Panc1 (cell line): ENCODE measurements at places on chromosomes 2 and 18.

DNA sequence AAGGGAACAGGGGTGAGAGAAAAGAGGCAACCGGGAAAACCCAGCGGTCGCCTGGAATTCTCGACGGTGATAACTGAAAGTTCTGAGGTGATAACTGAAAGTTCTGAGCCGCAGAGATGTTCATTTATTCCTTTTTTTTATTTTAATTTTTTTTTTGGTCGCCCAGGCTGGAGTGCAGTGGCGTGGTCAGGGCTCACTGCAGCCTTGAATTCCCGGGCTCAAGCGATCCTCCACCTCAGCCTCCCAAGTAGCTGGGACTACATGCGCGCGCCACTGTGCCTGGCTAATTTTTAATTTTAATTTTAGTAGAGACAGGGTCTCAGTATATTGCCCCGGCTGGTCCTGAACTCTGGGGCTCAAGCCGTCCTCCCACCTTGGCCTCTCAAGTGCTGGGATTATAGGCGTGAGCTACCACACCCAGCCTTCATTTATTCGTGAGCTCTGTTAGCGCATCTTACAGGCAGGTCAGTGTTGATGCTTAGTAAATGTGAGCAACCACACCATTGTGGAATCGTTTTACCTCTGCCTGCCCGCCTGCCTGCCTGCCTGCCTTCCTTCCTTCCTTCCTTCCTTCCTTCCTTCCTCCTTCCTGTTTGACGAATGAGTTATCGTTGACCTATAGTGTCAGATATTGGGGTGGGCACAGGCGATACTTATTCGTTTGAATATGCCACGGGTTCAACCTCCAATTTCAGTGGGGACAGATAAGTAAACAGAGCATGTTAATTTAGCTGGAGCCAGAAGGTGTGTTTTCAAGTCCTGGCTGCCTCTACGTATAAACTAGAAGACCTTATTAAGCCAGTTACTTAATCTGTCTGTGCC lies 557 bp upstream of the E2F6 start:
- H3K27ac ChIP-seq, result peak overlapping the region; percentile 91
- peaks cover 12% of the 10 kb centered on the region; the same call in 1 of the 2 replicates for H3K4me1 ChIP-seq
- H3K27me3 ChIP-seq, result no peaks in the 10 kb centered on the region
- peak overlapping the region; percentile 77 for H3K4me3 ChIP-seq
- DNase-seq, result no peak

DNA sequence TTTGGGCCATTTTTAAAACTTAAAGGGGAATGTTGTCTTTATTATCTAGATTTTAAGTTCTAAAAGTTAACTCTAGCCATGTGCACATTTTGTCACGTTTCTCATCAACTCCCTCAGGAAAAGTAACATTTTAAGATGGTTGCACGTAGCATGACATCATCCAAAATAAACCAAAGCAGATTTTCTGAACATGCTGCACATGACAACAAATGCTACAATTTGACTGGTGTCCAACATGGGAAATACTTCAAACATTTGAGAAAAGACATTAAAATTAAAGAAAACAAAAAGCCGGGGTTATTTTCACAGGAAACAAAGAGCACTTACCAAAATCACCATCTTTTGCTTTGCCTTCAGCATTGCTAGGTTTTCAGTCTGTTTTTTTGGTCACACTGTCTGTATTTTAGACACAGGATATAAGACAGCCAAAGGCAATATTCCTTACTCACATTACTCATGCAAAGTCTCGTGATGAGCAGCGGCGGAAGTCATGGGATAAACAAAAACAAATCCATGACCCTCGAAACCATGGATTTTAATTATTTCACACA lies 51.3 kb upstream of the RND3 start:
- H3K27me3 ChIP-seq, result no peaks in the 10 kb centered on the region
- no peak for DNase-seq
- H3K27ac ChIP-seq, result no peak overlapping the region
- H3K36me3 ChIP-seq, result no peaks in the 10 kb centered on the region
- no peak overlapping the region for H3K4me3 ChIP-seq
- H3K4me1 ChIP-seq, result no peaks in the 10 kb centered on the region

GRCh38 chr2:109081374-109081773 lies 47.6 kb upstream of the SH3RF3 start:
- no peaks in the 10 kb centered on the region for H3K4me1 ChIP-seq
- DNase-seq, result no peak
- H3K27me3 ChIP-seq, result no peaks in the 10 kb centered on the region; the same call in 1 of the 2 replicates
- H3K36me3 ChIP-seq, result no peaks in the 10 kb centered on the region

- no peak overlapping the region for H3K4me3 ChIP-seq
- no peak overlapping the region for H3K27ac ChIP-seq
- DNase-seq, result no peak
- H3K4me1 ChIP-seq, result no peaks in the 10 kb centered on the region
- no peaks in the 10 kb centered on the region for H3K27me3 ChIP-seq
Measured at GRCh38 chr2:40346535-40347354, 105.1 kb downstream of the SLC8A1 start.

GRCh38 chr2:241931976-241932898 lies 62.7 kb downstream of the RTP5 start:
- H3K27ac ChIP-seq, result no peak overlapping the region
- peaks cover 6% of the 10 kb centered on the region; the same call in 1 of the 2 replicates for H3K4me1 ChIP-seq
- no peaks in the 10 kb centered on the region for H3K27me3 ChIP-seq
- no peak for DNase-seq
- H3K36me3 ChIP-seq, result no peaks in the 10 kb centered on the region
- no peak overlapping the region for H3K4me3 ChIP-seq

GRCh38 chr2:100730290-100730868 lies 89.6 kb upstream of the NPAS2 start:
- no peaks in the 10 kb centered on the region for H3K36me3 ChIP-seq
- H3K27me3 ChIP-seq, result no peaks in the 10 kb centered on the region
- H3K4me1 ChIP-seq, result peaks cover 10% of the 10 kb centered on the region
- no peak for DNase-seq

GRCh38 chr2:55703350-55703749 lies 9.7 kb upstream of the PNPT1 start:
- DNase-seq, result no peak
- H3K27ac ChIP-seq, result no peak overlapping the region
- H3K4me3 ChIP-seq, result no peak overlapping the region
- peaks cover 12% of the 10 kb centered on the region for H3K27me3 ChIP-seq
- H3K36me3 ChIP-seq, result no peaks in the 10 kb centered on the region

- no peak for DNase-seq
- no peaks in the 10 kb centered on the region for H3K4me1 ChIP-seq
- H3K27ac ChIP-seq, result no peak overlapping the region
- no peaks in the 10 kb centered on the region for H3K36me3 ChIP-seq
- H3K4me3 ChIP-seq, result no peak overlapping the region
- H3K27me3 ChIP-seq, result no peaks in the 10 kb centered on the region
Measured at GRCh38 chr18:61831071-61831470, 61.7 kb downstream of the RNF152 start.

DNA sequence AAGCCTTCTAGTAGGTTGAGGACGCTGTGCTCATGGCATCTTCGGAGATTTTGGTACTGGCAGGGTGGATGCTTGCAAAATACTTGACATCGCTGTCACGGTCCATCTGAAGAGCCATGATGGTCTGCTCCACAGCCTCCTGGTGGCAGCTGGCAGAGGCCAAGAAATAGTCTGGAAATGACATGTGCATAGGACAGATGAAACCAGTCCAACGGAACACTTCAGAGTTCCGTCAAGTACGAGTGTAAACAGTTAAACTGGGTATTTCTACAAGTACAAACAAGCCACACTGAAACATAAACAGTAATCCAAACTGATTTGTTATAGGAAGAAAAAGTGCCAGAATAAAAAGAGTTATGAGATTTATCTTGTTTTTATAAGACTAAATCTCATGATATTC lies 66.6 kb downstream of the PPP4R1 start:
- H3K27ac ChIP-seq, result no peak overlapping the region
- no peak for DNase-seq
- no peaks in the 10 kb centered on the region for H3K4me1 ChIP-seq

DNA sequence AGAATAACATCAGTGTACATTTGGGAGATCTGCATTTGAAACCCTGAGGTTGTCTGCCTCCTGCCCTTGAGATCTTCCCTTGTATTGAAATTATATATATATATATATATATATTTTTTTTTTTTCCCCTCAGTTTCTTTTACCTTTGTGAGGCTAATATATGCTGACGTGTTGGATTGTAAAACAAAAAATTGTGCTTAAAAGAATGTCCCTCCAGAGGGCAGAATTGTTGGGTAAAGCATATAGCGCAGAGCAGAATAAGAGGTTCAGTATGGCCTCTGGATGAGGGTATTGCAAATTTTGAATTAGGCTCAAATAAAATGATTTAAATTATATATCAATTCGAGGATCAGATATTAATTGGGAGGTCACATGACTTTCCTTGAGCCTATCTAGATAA lies 12.4 kb downstream of the NABP1 start:
- H3K27ac ChIP-seq, result no peak overlapping the region
- H3K27me3 ChIP-seq, result no peaks in the 10 kb centered on the region
- peaks cover 18% of the 10 kb centered on the region for H3K36me3 ChIP-seq
- DNase-seq, result no peak
- no peak overlapping the region for H3K4me3 ChIP-seq

- H3K27me3 ChIP-seq, result no peaks in the 10 kb centered on the region; the same call in 1 of the 2 replicates
- no peak overlapping the region for H3K4me3 ChIP-seq
- no peak overlapping the region for H3K27ac ChIP-seq
Measured at GRCh38 chr2:214533541-214533940, 122.7 kb downstream of the VWC2L start.

- no peaks in the 10 kb centered on the region for H3K27me3 ChIP-seq
- peaks cover 3% of the 10 kb centered on the region; the same call in 1 of the 2 replicates for H3K36me3 ChIP-seq
Measured at GRCh38 chr18:57586251-57587049, at the start of gene FECH. Gene FECH, minus strand, starts transcription at chr18:57586702. Its CDS starts 82 bp downstream, at chr18:57586620.

GRCh38 chr2:86420913-86421312 lies 20.3 kb upstream of the KDM3A start:
- H3K27ac ChIP-seq, result no peak overlapping the region
- no peaks in the 10 kb centered on the region for H3K4me1 ChIP-seq
- no peaks in the 10 kb centered on the region for H3K36me3 ChIP-seq
- H3K4me3 ChIP-seq, result no peak overlapping the region

- no peak for DNase-seq
- no peaks in the 10 kb centered on the region for H3K27me3 ChIP-seq
- peaks cover 2% of the 10 kb centered on the region; the same call in 1 of the 2 replicates for H3K36me3 ChIP-seq
- no peak overlapping the region for H3K4me3 ChIP-seq
Measured at GRCh38 chr2:233477548-233478433, 88.8 kb downstream of the USP40 start.

DNA sequence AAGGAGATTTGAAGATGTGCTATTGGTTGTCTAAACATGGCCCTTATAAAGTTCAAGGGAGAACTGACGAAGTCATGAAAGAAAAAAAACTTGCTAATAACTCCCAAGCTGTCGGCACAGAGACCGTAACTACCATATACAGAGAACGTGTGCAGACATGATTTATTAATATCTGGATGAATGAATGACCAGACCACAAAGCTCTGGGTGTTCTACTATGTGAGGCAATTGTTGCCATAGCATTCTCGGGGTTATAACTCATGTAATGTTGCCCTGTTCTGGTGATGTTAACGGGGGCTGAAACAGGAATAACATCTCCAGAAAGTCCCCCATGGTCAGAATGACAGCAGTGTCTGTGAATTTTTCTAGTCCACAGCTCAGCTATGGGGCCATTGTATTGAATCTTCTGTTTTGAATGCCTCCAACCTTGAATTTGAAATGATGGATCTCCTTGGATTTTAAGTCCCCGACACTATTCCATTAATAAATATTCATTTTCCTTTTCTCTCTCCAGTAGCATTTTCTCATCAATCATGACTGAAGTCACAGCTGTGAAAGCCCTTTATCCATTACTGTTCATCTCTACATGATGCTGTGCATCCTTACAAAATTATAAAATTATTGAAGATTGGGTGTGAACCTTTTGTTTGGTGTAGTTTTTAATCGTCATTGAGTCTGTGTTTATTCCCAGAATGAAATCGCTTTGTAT lies 483.4 kb upstream of the KLHL29 start:
- no peaks in the 10 kb centered on the region for H3K27me3 ChIP-seq
- H3K4me1 ChIP-seq, result no peaks in the 10 kb centered on the region
- no peaks in the 10 kb centered on the region for H3K36me3 ChIP-seq
- no peak overlapping the region for H3K27ac ChIP-seq
- H3K4me3 ChIP-seq, result no peak overlapping the region

GRCh38 chr2:177393203-177393755 lies 706 bp downstream of the AGPS start:
- no peak for DNase-seq
- H3K27me3 ChIP-seq, result no peaks in the 10 kb centered on the region
- peaks cover 51% of the 10 kb centered on the region for H3K4me1 ChIP-seq
- H3K27ac ChIP-seq, result peak overlapping the region; percentile 96

DNA sequence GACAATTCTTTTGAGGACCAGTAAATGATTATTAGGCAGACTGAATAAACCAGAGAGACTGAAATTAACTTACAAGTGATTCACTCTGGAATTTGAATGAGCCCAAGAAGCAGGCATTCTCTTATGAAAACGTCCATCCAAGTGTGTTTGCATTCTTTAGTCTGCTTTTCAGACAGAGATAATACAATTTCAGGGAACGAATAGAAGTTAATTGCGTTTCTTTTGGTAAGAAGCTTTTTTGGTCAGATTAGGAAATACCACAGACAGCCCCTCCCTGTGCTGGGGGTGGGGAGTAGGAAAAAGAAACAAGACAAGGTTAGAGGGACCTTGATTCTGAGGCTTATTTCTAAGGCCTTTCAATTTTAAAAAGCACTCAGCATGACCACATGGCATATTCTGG lies 874.4 kb downstream of the SUCLG1 start:
- DNase-seq, result no peak
- no peaks in the 10 kb centered on the region for H3K4me1 ChIP-seq
- H3K27ac ChIP-seq, result no peak overlapping the region
- no peaks in the 10 kb centered on the region for H3K27me3 ChIP-seq
- H3K4me3 ChIP-seq, result no peak overlapping the region
- H3K36me3 ChIP-seq, result no peaks in the 10 kb centered on the region

- no peak overlapping the region for H3K27ac ChIP-seq
- no peaks in the 10 kb centered on the region for H3K4me1 ChIP-seq
- no peaks in the 10 kb centered on the region for H3K27me3 ChIP-seq
- no peaks in the 10 kb centered on the region for H3K36me3 ChIP-seq
Measured at GRCh38 chr2:22143840-22144239, 1020.1 kb downstream of the TDRD15 start.

DNA sequence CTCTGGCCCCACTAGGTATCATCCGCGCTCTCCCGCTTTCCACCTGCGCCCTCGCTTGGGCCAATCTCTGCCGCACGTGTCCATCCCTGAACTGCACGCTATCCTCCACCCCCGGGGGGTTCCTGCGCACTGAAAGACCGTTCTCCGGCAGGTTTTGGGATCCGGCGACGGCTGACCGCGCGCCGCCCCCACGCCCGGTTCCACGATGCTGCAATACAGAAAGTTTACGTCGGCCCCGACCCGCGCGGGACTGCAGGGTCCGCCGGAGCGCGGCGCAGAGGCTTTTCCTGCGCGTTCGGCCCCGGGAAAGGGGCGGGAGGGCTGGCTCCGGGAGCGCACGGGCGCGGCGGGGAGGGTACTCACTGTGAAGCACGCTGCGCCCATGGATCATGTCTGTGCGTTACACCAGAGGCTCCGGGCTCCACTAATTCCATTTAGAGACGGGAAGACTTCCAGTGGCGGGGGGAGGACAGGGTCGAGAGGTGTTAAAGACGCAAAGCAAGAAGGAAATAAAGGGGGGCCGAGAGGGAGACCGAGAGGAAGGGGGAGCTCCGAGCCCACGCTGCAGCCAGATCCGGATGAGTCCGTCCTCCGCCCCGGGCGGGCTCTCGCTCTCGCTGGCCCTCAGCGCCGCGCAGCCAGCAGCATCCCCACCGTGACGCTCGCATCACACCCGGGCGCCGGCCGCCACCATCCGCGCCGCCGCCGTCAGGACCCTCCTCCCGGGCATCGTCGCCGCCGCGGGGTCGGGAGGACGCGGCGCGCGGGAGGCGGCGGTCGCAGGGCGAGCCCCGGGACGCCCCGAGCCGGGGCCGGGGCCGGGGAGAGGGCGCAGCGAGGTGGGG lies 664 bp downstream of the NETO1 start:
- no peak for DNase-seq
- no peaks in the 10 kb centered on the region for H3K27me3 ChIP-seq
- no peak overlapping the region for H3K27ac ChIP-seq
- no peak overlapping the region for H3K4me3 ChIP-seq
- no peaks in the 10 kb centered on the region for H3K36me3 ChIP-seq
- no peaks in the 10 kb centered on the region for H3K4me1 ChIP-seq
